ENCODE measurements at places on chromosomes 13 and 19.

DNA sequence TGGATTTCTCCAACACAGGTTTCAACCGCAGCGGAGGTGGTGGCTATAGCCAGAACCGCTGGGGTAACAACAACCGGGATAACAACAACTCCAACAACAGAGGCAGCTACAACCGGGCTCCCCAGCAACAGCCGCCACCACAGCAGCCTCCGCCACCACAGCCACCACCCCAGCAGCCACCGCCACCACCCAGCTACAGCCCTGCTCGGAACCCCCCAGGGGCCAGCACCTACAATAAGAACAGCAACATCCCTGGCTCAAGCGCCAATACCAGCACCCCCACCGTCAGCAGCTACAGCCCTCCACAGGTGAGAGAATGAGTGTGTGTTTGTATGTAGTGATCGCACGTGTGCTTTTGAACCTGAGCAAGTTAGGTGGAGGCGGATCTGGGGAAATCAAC lies 6.0 kb upstream of the CCDC97 start:
- DNase-seq = no peak

GRCh38 chr13:98652721-98653462 lies 76.0 kb upstream of the STK24 start:
- DNase-seq = no peak

DNA sequence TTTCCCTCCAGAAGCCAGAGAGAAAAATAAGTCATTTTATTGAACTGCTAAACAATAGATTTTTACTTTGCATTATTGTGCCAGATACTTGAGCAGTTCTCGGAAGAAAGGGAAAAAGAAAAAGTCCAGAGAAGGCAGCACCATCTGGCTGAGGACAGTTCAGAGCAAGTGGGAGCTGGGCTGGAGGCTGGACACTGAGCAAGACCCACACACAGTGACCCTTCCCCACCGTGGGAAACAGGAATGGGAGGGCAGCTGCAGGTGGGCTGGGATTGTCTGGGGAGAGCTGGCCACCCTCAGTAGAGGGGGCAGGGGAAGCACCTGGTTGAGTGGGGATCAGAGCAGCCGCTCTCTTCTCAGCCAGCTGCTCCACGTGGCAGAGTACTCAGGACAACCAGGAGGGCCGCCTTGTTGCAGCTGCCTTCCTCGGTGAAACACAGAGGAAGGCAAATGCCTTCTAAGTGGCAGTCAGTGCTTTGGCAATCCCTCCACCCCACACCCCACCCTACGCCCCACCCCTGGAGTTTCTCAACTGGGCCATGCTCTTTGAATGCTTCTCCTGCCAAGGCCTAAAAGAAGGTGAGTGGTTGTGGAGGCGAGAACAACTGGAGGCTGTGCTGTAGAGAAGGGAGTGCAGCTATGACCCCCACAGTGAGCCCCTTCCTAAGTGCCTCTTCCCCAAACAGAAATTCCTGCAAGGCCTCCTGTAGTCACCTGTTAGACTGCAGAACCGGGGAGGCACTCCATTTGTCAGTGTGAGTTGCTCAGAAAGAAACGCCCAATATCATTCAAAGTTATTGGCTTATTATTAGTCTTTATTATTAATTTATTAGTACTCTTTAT lies 179.3 kb downstream of the ZIC5 start:
- DNase-seq = no peak

DNA sequence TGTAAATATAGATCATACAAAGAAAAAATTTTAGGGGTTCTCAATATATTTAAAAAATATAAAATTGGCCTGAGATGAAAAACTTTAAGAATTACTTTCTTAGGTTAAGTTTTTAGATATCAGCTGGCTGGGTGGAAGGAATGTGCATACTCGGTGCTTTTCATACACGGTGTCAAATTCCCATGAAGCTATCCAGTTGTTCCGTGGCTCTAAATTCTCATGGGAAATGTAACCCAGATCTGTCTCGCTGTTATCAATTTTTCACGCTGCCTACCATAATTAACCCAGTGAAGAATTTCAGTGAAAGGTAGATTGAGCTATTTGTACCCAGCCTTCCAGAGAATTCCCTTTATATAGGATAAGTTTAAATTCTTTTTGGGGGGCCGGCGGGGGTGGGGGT lies 11.6 kb upstream of the ZNF835 start:
- DNase-seq = no peak

DNA sequence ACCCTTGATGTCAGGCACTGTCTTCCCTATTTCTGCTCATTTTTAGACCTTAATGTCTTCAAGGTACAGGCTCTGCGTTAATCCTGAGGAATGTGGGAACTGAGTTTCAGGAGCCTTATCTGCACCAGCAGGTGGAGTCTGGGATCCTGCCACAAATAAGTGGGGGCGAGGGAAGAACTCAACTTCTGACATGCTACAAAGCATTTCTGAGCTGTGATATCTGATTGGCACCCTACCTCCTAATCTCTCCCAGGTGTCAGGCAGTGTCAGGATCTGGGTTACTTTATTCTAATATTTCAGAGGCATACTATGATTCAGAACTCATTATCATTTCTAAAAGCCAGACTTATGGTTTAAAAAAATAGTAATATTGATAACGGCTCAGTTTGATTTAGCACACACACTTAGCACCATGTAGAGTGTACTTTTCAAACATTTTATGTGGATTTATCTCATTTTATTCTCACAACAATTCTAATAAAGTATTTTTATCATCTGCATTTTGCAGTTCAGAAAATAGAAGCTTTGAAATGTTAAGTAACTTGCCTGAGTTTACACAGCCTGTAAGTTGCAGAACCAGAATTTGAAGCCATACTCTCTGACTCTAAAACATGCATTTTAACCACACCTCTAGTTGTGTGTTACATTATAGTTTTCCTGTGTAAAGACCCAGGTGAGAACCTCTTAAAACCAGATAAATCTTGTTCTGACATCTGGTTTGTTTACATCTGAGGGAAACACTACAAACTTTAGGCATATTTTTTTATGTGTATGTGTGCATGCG lies 358.6 kb downstream of the TDRD3 start:
- no peak for DNase-seq

DNA sequence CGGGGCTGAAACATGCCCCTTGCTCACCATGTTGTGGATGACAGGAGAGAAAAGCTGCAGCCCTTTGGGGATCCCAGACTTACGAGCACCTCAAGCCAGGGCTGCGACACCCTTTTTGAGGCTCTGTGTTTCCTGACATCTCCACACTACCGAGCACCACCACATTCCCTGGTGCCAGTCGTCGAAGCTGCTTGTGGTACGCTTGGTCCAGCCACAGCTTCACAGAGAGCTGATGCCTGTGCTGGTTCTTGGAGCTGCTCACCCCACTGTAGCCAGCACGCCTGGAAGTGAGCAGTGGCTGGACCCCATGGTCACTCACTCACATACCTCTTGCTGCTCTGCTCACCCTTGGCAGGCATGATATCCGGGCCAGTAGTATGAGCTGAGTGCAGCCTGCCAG lies 367.5 kb downstream of the SLITRK6 start:
- no peak for DNase-seq

DNA sequence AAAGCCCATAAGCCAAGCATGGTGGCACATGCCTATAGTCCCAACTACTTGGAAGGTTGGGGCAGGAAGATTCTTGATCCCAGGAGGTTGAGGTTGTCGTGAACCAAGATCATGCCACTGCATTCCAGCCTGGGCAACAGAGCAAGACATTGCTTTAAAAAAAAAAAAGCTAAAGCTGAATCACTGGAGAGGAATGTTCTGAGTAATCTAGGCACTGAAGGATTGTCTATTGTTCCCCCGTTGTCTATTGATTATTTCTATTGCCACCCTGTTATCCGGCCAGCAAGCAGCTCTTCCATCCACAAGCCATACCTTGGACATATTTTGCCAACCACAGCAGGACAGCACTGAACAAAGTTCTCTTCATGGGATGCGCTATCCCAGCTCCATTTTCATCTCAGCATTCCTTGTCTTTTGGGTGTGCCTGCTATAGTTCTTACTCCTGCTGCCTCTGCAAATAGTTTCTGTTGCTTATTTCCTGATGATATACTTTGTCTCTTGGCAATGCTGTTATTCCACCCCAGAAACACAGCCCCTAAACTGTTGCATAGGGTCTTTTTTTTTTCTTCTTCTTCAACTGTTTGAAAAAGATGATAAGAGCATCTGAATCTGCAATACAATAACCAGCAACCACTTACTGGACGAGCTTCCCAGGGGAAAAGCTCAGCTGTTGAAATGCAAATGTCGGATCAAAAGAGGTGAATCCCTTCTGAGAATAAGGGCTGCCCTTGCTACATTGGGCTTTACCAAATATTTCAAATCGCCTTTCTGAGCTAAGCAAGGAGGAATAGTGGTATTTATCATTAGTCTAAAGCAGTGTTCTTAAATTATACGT lies 22.2 kb upstream of the SIAH3 start:
- no peak for DNase-seq
